Mammary microvascular endothelial cell (primary cell): ENCODE measurements at places on chromosomes 3 and 15. TPM values are rescaled to one million over a fixed set of nuclear protein-coding genes. Genes with fewer than 3 reads are reported as not detected.

NPAP1 gene
- not detected in 2 replicates for total RNA-seq

FBLN2 gene
- total RNA-seq, result 0.07 and 0.59 TPM in 2 replicates

DCUN1D1 gene
- 14.3 and 16.0 TPM in 2 replicates for total RNA-seq

GATM gene
- 0.13 and 0.69 TPM in 2 replicates for total RNA-seq

FANCD2 gene
- 20.6 and 34.6 TPM in 2 replicates for total RNA-seq

P2RY12 gene
- not detected in 2 replicates for total RNA-seq
